SHP77 (cell line): ENCODE measurements at places on chromosomes 5 and 9.
A peak's percentile ranks its signal among the peaks of the same experiment; 100 is the strongest.

GRCh38 chr9:84293001-84293798 lies 47.4 kb downstream of the SLC28A3 start:
- DNase-seq = no peak

- peak; percentile 85 for DNase-seq
Measured at GRCh38 chr5:5270958-5271785, 131.0 kb downstream of the ADAMTS16 start.

GRCh38 chr5:98053170-98053569 lies 720.3 kb upstream of the RGMB start:
- DNase-seq = no peak

DNA sequence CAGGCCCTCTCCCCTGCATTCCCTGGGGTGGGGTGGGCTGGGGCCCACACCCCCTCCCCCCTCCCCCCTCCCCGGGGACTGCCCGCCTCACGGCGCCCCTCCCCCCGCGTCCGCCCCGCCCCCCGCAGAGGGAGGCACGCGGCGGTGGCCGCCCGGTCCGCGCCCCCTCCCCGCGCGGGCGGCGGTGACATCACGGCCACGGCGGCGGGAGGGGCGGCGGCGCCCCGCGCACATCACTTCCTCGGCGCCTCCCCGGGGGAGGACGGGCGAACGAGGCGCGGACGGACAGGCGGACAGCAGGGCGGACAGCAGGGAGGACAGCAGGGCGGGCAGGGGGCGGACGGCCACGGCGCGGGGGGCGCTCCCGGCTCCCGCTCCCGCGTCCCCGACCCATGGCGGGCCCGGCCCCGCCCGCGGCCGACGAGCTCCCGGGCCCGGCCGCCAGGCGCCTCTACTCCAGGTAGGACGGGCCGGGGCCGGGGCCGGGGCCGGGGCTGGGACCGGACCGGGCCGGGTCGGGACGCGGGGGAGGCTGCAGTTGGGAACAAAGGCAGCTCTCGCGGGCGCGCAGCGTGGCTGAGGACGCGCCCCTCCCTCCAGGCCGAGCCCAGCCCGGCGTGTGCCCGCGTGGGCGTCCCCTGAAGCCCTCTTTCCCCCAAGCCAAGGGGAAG lies at the start of gene GPSM1:
Gene GPSM1 (plus strand): TSS at position 236 of the 671 bp plus-strand sequence. CDS start 157 bp downstream, at position 393.
- DNase-seq = no peak

DNA sequence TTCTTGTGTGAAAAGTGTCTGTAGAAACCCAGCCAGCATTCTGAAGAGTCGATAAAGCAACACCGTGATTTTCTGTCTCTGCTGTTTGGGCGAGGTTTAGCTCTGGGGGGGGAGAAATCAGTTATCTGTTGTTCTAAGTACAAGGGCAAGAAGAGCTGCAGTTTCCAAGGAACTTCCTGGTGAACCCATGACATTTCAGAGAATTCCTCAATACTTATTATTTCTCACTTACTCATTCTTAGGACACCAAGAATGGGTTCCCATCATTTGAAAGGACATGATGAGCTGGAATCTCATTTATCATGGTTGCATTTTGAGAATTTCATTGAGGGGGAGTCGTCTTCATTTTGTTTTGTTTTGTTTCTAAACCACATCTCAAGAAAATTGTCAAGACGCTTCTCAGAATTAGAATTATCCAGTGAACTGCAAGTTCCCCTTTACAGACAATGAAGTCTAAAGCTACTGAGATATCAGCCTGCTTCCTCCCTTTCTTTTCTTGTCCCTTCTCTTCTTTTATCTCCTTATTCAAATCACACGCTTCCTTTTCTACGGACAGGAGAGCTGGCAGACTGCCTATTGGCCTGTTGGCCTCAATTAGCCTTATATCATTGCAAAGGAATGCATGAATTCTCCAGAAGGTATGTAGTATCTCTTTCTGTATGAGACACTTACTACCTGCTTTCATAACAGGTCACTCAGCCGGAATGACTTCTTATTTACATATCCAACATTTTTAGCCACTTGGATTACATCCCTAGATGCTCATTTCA lies 53.7 kb downstream of the ZNF462 start:
- DNase-seq = no peak

DNA sequence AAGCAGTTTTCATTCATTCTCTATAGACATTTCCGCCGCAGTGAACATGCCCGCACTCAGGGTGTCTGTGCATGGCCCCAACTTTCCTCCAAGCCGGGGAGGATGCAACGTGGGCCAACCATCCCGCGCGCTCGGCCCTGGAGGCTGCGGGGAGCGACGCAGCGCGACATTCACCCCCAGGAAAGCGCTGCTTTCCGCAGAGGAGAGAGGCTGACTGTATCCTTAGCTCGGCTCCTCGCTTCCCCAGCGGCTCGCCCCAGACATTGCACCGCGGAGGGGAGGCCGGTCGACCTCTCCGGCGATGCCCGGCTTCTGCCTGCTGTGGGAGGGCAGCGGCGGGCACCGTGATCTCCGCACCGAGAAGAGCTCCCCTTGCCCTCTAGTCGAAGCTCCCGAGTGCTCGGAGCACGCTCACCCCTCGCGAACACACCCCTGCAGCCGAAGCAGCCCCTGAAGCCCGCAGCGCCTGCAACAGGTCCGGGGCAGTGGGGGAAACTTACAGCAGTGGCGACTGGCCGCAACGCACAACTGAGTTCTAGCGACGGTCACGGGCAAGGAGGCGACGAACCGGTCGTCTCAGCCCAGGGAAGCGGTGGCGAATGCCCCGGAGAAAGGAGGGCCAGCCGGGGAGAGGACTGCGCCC lies 600 bp downstream of the ENC1 start:
- peak; percentile 52 for DNase-seq

- DNase-seq = no peak
Measured at GRCh38 chr5:137778772-137779564, 24.8 kb upstream of the HNRNPA0 start.

DNA sequence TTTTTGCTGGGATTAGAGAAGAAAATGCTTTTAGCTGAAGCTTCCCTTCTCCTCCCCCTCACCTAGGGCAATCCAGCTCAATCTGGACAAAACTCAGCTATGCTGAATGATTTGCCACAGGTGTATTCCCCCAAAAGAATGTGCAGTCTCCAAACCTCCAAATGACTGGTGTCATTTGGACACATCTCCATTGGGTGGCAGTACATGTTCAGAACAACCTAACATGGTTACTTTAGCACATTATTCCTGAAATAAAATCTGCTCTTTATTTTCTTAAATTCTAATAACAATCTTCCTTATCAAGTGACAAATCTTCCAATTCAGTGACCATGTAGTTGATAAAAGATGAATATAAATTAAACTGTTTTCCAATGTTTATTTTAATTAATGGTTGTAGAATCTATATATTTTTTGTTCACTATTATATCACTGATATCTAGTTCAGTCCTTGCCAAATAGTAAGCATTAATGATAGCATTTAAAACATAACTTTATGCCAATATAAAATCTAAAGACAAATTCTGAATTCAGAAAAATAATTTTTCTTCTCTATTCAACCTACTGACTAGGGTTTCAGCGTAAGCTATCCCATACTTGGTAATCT lies 61.3 kb upstream of the MOCS2 start:
- DNase-seq = peak; percentile 14

- DNase-seq = no peak
Measured at GRCh38 chr5:52740007-52740406, 47.7 kb upstream of the ITGA1 start.

- DNase-seq = no peak
Measured at GRCh38 chr5:180428598-180428997, 65.6 kb upstream of the CNOT6 start.

DNA sequence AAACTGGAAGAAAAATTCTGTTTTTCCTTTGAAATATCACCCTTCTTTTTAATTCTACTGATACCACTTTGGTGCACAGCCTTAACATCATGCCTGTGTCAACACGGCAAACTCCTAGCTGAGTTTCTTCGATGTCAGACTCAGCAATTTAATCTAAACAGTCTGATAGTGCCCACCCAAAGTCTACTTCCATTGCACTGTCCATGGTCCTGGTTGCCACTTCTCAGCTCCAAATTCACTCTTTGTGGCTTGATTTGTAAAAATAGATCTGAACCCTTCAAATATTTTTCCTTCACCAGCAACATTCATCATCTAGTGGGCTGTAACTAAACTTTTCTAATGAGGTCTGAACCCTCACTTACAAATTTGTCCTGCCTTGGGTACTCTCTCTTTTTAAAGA lies 107.8 kb downstream of the NUDT12 start:
- no peak for DNase-seq
